ENCODE measurements at places on chromosomes 2 and 18.

DNA sequence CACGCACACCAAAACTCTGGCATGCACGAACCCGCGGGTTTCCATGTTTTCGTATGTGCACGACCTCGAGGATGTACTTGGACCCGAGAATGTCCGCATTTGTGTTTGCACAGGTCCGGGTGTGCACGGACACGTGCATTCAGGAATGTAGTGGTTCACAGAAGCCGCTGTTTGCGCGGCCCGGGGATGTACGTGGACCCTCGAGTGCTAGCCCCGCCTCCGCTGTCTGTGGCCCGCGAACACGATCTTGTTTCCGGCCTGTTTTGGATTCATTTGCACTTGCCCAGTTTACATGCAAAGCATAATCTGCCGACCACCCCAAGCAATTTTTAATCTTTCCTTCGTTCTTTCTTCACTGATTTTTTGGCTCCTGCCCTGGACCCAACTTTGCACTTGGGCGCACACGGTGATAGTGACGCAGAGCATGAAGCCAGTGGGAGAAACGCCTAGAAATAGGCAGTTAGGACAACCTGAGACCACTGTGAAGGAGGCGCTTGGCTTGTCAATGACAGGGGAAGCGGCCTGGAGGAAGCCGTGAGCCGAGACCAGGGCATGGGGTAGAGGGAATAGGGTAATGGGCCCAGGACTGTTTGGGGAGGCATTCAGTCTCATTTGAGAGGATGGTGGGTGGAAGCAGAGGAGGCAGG is 45.4 kb upstream of the PTMA start:
- DNase-seq = no peak

DNA sequence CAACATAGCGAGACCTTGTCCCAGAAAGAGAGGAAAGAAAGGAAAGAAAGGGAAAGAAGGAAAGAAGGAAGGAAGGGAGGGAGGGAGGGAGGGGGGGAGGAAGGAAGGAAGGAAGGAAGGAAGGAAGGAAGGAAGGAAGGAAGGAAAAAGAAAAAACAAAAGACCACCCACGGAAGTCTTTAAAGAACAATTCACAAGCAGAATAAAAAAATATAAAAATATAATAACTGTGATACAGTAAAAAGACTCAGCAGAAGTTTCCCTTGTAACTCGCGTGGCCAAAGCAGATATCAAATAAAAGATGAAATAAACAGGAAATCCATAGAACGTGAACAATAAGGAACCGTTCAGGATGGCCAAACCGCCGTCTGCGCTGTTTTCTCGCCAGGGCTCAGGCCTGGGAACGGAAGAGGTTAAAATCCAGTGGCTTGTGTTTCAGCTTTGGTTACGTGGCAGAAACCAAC is 1.2 kb upstream of the SLC1A4 start:
- DNase-seq = no peak

DNA sequence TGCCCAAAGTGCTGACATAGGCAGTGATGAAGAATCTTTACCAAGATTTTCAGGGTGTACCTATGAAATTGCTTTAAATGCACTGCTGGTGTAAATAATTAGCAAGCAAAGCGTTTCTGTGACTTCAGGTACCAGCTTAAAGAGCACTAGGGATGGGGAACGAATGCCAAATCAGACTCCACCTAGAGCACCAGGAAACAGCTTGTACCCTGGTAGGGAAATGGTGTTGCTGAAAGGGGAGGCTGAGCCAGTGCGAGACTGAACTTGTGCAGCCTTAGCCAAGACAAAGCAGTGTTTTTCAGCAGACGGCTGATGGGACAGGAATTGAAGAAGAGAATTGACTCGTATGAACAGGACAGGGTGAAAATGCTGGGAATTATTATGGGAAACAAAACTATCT is 65.6 kb downstream of the TWSG1 start:
- DNase-seq = no peak

DNA sequence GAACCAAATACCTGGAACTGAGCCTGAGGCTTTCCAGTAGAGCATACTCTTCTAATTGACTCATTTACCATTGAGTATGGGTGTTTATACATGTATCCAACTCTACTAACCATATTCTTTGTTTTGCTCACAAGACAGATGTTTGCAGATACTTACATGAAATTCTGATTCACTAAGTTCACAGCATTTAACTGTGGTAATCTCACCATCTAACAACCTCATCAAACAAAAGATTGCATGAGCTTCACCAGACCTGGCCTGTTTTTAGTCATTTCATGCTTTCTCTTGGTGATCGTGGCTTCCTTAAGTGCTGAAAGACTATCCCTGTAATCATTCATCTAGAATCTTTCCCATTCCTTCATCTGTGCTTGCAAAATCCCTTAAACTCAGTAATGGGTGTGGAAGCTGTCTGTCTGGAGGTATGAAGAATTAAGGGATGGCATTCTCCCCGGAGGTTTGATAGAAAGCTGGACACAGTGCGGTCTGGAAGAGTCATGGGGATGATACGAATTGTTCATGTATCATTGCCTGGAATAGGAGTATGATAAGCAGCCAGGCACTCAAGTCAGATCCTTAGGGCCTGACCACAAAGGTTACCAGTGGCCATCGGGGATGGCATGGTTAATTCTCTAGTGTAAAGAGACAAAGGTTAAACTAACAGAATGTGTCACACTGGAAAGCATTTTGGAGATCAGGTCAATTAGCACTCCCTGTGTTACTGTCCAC is 42.0 kb upstream of the IL1R1 start:
- DNase-seq = peak; percentile 88

All from fibroblast of skin of right biceps (primary cell).